Hepatic stellate cell (primary cell): ENCODE measurements at places on chromosomes 12 and 14.
A peak's percentile ranks its signal among the peaks of the same experiment; 100 is the strongest.

GRCh38 chr14:33356181-33356580 is 417.5 kb downstream of the NPAS3 start:
- no peak for DNase-seq

- DNase-seq: no peak
Observed at GRCh38 chr14:90551733-90552464, 155.1 kb downstream of the CALM1 start.

- no peak for DNase-seq
Observed at GRCh38 chr12:2393016-2393415, 340.2 kb downstream of the CACNA1C start.

DNA sequence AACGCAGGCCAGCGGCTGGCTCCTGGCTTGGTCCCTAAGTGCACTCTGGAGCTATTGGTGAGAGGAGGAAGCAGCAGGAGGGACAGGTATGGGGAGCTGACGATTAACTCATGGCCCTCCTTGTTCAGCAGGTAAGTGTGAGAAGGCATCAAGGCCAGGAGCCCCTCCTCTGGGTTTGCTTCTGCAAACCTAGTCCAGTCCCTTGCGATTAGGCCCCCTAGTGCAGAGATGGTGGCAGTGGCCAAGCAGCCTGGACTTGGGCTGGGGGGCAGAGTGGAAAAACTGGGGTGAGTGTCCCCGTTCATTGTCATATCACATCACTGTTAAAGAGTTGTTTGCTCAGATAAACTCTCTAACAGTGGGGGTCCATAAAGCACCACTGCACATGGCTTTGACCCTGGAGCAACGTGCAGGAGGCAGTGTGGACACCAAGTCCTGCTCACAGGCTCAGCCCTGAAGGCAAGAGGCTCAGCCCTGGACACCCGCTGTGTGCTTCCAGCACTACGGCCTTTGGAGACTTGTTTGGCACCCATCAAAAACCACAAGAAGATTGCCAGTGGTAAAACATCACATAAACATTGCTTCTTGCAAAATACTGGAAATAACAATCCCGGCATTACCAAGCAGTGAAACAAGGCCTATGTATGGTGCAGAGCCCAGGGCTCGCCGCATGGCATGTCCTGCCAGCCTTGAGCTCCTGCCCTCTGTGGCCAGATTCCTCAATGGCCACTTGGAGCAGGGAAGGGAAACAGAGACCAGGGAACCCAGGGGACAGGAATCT is 184.3 kb upstream of the RTL1 start:
- DNase-seq: no peak

- no peak for DNase-seq
Observed at GRCh38 chr12:11876307-11876706, 194.4 kb upstream of the BCL2L14 start.

DNA sequence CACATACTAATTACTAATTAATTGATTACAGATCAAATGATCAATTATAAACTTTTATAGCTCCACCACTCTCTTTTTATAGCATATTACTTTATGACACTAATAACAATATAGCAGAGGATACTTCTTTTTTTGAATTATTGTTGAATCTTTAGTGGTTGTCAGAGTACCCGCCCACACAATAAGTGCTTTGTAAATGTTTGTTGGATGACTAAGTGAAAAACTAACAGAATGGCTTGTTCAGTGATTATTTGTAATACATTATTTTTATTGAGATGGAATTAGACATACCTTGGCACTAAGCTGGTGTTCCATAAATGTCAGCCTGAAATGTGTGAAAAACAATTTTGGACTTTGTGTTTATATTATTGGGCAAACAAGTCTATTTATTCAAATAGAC is 670.5 kb upstream of the ATXN7L3B start:
- DNase-seq: no peak

GRCh38 chr12:19474147-19474546 is 34.9 kb downstream of the AEBP2 start:
- DNase-seq: no peak

DNA sequence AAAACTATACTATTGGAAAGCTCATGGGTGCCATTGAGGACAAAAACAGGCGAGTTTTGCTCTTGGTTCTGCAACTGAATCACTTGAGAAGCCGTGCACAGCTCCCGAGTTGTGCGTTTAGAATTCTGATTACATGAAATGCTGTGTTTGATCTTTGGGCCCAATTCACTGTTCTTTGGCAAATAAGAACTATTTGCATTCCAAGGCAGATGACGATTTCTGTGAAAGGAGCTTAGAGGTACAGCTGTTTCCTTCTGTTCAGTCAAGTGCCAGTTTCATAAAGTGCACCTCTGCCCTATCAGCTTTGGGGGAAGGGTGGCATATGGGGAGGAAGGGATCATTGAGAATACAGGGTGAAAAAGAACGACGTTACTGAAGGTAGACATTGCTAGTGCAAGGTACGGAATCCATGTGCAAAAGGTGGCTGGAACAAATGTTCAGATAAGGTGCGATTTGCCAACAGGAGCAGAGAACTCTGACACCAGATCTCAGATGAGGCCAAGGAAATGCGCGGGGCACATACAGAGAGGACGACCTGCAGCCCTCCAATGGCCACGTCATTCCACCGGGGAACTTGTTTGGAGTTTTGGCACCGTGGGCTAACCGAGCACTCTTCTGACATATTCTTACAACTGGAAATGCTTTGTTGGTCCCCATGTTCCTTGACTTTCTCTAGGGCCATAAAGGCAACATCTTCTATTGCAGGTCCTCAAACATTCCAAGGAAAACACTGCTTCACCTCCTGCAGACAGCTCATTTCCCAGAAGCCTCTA is 30.1 kb downstream of the TCHP start:
- DNase-seq: no peak

DNA sequence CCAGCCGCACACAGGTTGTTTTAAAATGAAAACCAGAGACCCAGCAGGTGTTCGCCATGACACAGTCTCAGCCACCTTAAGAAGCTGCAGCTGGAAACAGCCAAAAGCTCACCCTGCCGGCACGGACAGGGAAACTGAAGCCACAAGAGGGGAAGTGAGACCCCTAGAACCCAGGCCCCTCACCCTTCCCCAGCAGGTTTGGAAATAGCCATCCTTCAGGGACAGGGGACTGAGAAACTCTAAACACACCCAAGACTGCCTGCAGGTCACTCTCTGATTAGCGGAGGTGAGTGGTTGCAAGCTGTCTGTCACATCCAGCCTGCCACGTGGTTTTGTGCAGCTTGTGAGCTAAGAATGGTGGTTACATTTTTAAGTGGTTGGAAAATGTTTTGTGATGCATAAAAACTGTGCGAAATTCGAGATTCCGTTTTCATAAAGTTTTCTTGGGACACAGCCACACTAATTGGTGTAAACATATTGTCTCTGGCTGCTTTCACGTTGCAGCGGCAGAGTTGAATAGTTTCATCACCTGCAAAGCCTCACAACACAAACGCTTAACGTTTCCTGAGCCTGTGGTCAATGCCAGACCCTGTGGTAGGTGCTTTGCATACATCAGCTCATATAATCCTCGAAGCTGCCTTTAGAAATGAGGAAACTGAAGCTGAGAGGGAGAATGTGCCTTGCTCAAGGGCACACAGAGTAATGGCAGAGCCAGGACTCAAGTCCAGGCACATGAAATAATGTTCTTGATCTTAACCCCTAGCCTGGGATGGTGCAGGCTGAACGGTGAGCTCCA is 1.7 kb upstream of the SELPLG start:
- DNase-seq: no peak

DNA sequence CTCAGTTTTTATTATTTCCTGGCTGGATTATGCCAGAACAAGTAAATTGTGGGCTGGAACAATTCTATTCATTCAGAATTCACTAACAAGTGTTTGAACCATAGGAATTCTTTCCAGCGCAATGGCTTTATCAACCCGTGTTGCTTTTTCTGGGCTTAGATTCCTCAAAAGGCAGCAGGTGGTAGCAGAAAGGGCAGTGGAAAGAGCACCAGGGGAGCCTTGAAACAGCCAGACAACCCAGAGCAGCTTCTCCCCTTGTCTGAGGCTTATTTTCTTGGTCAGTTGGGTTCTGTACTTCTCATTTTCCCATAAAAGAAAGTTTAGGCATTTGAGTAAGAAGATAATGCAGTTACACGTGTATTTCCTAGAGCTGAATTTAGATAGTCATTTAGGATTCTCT is 130.7 kb downstream of the OTOGL start:
- DNase-seq: no peak

GRCh38 chr12:2483713-2484112 is 311.1 kb upstream of the FKBP4 start:
- no peak for DNase-seq

DNA sequence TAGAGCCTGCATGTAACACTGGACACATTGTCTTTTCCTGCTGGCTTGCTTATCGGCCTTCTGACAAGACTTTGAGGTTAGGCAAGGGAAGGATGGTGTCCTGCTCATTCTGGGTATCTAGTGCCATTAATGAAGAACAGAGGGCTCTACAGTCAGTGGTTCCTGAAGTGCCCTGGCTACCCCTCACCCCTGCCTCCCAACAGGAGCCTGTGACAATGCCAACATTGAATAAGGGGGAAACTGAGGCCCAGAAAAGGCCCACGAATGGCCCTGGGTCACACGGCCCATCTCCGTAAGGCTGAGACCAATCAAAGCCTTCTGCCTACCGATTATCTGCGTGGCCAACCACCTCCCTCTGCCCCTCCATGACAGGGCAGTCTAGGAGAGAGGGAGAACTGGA is 2.1 kb downstream of the IFI27L2 start:
- no peak for DNase-seq

GRCh38 chr14:30796707-30797106 is 77.7 kb upstream of the COCH start:
- DNase-seq: no peak

DNA sequence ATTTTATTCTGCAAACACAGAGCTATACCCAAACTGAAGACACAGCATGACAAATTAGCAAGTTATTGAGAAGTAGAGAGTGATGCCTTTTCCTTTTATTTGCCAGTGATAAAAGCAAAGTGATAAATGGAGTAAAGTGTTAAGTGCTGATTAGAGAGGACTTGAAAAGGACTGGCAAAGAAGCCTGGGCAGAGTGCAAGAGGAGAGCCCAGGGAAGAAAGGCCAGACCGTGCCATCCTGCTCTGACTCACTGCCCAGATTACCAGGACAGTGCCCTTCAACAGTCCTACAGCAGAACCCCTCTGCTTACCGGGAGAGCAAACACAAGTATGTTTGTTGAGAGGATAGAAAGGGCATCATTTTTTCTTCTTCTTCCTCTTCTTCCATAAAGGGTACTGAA is 106.5 kb downstream of the ETV6 start:
- no peak for DNase-seq

DNA sequence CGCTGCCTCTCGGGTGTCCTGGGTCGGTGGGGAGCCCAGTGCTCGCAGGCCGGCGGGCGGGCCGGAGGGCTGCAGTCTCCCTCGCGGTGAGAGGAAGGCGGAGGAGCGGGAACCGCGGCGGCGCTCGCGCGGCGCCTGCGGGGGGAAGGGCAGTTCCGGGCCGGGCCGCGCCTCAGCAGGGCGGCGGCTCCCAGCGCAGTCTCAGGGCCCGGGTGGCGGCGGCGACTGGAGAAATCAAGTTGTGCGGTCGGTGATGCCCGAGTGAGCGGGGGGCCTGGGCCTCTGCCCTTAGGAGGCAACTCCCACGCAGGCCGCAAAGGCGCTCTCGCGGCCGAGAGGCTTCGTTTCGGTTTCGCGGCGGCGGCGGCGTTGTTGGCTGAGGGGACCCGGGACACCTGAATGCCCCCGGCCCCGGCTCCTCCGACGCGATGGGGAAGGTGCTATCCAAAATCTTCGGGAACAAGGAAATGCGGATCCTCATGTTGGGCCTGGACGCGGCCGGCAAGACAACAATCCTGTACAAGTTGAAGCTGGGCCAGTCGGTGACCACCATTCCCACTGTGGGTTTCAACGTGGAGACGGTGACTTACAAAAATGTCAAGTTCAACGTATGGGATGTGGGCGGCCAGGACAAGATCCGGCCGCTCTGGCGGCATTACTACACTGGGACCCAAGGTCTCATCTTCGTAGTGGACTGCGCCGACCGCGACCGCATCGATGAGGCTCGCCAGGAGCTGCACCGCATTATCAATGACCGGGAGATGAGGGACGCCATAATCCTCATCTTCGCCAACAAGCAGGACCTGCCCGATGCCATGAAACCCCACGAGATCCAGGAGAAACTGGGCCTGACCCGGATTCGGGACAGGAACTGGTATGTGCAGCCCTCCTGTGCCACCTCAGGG is 679 bp downstream of the ARF6 start:
- peak; percentile 65 for DNase-seq

GRCh38 chr12:114479831-114480230 is 73.9 kb upstream of the TBX5 start:
- DNase-seq: no peak

GRCh38 chr12:49706351-49707127 is 666 bp downstream of the FMNL3 start:
- peak; percentile 44 for DNase-seq

DNA sequence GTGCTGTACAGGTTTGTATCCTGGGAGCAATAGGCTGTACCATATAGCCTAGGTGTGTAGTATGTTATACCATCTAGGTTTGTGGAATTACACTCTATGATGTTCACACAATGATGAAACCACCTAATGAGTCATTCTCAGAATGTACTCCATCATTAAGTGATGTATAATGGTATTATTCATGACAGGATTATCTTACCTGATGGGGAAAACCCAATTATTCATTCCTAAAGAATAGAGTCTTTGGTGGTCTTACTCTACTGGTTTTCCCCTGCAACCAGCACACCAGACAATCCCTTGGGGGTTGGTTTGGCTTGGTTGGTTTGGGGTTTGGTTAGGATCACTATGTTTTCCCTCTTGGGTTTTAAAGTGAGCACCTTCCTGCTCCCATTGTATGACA is 12.6 kb upstream of the OR10P1 start:
- no peak for DNase-seq

DNA sequence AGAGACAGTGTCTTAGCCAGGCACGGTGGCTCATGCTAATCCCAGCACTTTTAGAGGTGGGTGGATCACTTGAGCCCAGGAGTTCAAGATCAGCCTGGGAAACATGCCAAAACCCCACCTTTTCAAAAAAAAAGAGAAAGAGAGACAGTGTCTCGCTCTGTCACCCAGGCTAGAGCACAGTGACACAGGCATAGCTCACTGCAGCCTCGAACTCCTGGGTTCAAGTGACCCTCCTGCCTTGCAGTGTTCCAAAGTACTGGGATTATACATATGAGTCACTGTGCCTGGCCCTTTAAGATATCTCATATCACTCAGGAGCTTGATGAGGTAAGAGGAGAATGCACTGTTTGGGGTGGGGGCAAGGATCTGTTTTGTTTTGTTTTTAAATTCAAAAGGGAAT is 48.1 kb upstream of the LTBP2 start:
- no peak for DNase-seq

DNA sequence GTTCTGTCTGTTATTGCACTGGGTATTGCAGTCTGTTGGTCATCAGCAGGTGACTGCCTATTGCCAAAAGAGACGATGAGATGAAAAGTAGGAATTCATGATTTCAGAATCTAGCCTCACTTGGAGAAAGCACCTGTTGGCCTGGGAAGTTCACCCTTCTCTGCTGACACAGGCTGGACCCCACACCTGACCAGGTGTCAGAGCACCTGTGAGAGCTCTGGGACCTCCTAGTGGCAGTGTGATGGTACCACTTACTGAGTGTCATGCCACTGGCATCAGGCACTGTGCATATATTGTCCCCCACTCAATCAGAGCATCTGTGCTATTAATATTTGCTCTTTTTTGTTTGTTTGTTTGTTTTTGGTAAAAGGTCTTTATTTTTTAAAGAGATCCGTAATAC is 68.0 kb downstream of the RASSF3 start:
- no peak for DNase-seq
